ENCODE measurements at places on chromosomes 1 and 21. TPM values are rescaled to one million over a fixed set of nuclear protein-coding genes. Genes with fewer than 3 reads are reported as not detected.

The AKT3 gene
- total RNA-seq: 64.6 TPM

The TYW3 gene
- total RNA-seq: 18.4 TPM

The KRTAP19-3 gene
- total RNA-seq: not detected

The SPRR2F gene
- not detected for total RNA-seq

The CLIC6 gene
- total RNA-seq: 12.3 TPM

The ERG gene
- total RNA-seq: 36.7 TPM

DNA sequence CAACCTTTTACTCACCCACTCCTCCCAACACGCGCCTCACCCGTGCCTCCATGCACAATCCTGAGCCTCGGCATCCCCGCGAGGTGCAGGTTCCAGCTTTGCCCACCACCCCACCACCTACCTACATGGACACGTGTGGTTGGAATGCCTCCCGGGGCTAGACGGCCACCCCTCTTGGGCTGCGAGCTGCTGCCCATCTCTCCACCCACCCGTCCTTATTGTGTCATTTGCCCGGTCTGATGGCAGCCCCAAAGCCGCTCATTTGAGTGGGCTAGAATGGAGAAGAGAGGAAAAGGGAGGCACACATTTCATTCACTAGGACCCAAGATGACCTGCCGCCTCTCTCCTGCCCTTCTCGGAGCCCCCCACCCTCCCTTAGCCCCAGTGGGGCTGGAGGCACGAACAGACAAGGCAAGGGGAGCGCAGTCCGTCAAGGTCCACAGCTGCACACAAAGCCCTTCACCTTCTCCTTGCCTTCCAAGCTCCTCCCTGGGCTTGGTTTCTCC, 785 bp downstream of the ZNF697 start:
- DNase-seq: peak; percentile 67
- H3K4me3 ChIP-seq: peak overlapping the region; percentile 76
- H3K27me3 ChIP-seq: no peaks in the 10 kb centered on the region
- H3K4me1 ChIP-seq: peaks cover 15% of the 10 kb centered on the region

GRCh38 chr1:167676916-167677848, 44.6 kb upstream of the MPZL1 start:
- H3K4me1 ChIP-seq: peaks cover 11% of the 10 kb centered on the region
- no peak overlapping the region for H3K4me3 ChIP-seq
- H3K27ac ChIP-seq: no peak overlapping the region
- peaks cover 4% of the 10 kb centered on the region for H3K36me3 ChIP-seq
- H3K27me3 ChIP-seq: no peaks in the 10 kb centered on the region
- DNase-seq: no peak

GRCh38 chr1:170692866-170693575, 29.1 kb downstream of the PRRX1 start:
- no peaks in the 10 kb centered on the region for H3K36me3 ChIP-seq
- H3K27ac ChIP-seq: no peak overlapping the region
- H3K27me3 ChIP-seq: no peaks in the 10 kb centered on the region
- DNase-seq: no peak

DNA sequence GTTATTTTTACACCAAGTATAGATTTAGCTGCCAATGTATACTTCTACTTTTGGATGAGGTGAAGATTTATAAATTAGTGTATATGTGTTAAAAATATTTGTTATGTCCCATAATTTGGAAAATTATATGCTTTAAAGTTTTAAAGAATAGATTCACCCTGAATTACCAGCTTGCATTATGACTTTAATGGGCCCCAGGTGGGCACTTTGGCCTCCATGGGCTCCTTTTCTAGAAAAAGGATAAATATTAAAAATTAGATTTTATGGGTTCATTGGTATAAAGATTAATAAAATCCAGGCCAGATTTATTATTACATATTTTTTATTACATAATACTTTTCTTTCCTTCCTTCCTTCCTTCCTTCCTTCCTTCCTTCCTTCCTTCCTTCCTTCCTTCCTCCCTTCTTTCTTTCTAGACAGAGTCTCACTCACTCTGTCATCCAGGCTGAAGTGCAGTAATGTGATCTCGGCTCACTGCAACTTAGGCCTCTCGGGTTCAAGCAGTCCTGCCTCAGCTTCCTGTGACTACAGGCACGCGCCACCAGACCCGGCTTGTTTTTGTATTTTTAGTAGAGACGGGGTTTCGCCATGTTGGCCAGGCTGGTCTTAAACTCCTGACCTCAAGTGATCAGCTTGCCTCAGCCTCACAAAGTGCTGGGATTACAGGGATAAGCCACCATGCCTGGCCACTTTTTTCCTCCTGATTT, 21.9 kb downstream of the KMO start:
- no peak overlapping the region for H3K4me3 ChIP-seq
- H3K27me3 ChIP-seq: no peaks in the 10 kb centered on the region
- H3K27ac ChIP-seq: no peak overlapping the region
- no peak for DNase-seq
- no peaks in the 10 kb centered on the region for H3K36me3 ChIP-seq
- H3K4me1 ChIP-seq: no peaks in the 10 kb centered on the region

DNA sequence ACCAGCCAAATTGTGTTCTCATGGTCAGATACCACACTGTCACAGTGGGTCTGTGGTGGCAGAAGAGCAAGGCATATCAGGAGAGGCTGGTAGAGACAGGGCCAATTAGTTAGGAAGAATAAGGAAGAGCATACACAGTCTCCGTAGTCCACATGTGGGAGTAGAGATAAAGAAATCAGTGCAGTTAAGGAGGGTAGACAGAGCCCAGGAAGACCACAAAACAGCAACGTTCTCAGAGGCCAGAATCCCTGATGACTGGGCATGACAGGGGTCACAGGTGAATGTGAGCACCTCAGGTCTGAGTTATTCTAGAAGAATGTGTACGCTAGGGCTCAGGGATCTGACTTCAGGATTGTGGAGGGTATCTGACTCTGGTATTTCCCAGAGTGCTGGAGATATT, 31.7 kb downstream of the CD48 start:
- H3K27ac ChIP-seq: no peak overlapping the region
- peaks cover 15% of the 10 kb centered on the region for H3K4me1 ChIP-seq
- H3K27me3 ChIP-seq: no peaks in the 10 kb centered on the region

GRCh38 chr1:212488436-212489283, 55.9 kb downstream of the NENF start:
- H3K27ac ChIP-seq: peak overlapping the region; percentile 40
- H3K4me1 ChIP-seq: peaks cover 5% of the 10 kb centered on the region
- H3K27me3 ChIP-seq: no peaks in the 10 kb centered on the region
- DNase-seq: no peak
- H3K4me3 ChIP-seq: no peak overlapping the region

- H3K4me1 ChIP-seq: no peaks in the 10 kb centered on the region
- H3K27ac ChIP-seq: no peak overlapping the region
- no peak overlapping the region for H3K4me3 ChIP-seq
Measured at GRCh38 chr1:22285549-22286396, 142.9 kb upstream of the WNT4 start.

GRCh38 chr1:66316464-66317247, 217.3 kb upstream of the SGIP1 start:
- H3K36me3 ChIP-seq: no peaks in the 10 kb centered on the region
- H3K4me3 ChIP-seq: no peak overlapping the region
- no peak for DNase-seq
- no peaks in the 10 kb centered on the region for H3K27me3 ChIP-seq

DNA sequence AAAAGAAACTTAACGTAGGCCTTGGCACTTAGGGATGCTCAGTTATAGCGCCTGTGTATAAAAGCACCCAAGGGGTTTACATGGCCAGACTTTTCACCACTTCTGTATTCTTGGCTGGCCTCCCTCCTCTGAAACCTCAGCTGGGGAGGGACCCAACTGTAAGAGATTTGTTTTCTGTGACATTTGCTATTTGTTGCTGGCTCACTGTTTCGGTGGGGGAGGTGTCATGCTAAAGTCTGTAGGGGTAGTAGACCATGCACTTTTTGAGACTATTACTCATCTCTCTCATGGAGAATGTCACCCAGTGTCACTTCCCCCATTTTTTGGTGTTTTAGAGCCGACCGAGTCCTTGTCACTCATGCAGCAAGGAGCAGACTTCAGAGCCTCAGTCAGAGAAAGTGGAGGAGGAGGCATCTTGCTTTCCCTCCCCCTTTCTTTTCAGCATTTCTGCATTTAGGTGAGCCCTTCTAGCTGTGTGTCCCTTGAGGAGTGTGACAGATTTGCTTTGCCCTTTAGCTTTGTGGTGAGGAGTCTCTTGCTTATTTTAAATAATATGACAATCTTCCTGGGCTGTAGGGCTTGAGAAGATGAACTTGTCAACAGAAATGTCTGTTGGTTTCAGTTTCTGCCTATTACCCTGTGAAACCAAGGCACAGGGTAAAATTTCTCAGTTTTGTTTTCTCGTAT, 160.1 kb downstream of the FASLG start:
- no peak overlapping the region for H3K27ac ChIP-seq
- no peaks in the 10 kb centered on the region for H3K27me3 ChIP-seq
- H3K4me1 ChIP-seq: peaks cover 5% of the 10 kb centered on the region
- H3K36me3 ChIP-seq: no peaks in the 10 kb centered on the region

DNA sequence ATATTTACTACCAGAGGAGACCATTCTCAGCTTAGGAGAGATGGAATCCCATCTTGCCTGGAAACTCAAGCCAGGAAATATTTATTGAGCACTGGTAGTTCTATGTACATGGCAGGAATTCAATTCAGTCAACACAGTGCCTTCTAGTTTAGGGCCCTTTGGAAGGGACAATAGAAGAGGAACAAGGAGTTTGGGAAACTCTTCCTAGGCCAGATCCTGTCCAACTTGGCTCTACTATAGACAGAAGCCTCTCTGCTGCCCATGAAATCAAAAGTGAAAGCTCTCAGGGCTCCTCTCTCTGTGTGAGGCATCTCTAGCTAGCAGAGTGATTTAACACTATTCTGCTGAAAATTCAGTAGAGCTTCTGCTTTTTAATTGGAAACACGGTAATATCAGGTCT, 244.6 kb upstream of the MAP1LC3C start:
- DNase-seq: no peak
- no peaks in the 10 kb centered on the region for H3K27me3 ChIP-seq
- no peaks in the 10 kb centered on the region for H3K36me3 ChIP-seq

- H3K27ac ChIP-seq: no peak overlapping the region
- H3K4me3 ChIP-seq: no peak overlapping the region
- no peaks in the 10 kb centered on the region for H3K27me3 ChIP-seq
- no peaks in the 10 kb centered on the region for H3K4me1 ChIP-seq
- H3K36me3 ChIP-seq: no peaks in the 10 kb centered on the region
- DNase-seq: no peak
Measured at GRCh38 chr1:59089036-59089798, 207.7 kb upstream of the FGGY start.

GRCh38 chr1:95138223-95138622, 21.1 kb downstream of the TLCD4 start:
- H3K27me3 ChIP-seq: no peaks in the 10 kb centered on the region
- H3K36me3 ChIP-seq: no peaks in the 10 kb centered on the region
- no peak overlapping the region for H3K27ac ChIP-seq
- no peaks in the 10 kb centered on the region for H3K4me1 ChIP-seq
- H3K4me3 ChIP-seq: no peak overlapping the region

DNA sequence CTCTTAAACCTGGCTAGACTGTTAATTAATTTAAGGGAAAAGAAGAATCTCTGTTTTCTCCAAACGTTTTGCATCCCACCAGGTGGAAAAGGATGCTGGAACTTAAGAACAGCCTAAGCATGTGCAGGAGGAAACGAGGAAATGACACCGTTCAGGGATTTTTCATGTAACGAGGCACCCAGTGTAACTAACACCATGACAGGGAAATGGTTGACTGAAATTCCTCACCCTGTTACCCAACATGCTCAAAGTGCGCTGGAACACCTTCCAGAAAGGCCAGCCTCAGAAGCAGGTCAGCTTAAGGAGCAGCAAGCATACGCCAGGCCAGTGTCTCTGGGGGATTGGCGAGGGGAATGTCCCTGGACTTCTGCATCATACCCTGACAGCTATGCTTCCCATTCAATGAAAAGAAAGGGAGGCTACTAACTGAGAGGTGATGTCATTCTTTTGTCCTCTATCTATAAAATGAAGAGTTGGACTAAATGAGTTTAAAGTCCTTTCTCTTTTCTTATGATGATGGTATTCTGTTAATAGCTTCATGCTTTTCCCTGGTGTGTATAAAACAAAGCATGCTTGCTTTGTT, 21.6 kb downstream of the TNN start:
- H3K36me3 ChIP-seq: no peaks in the 10 kb centered on the region
- H3K4me3 ChIP-seq: no peak overlapping the region
- H3K4me1 ChIP-seq: no peaks in the 10 kb centered on the region
- no peak overlapping the region for H3K27ac ChIP-seq
- no peaks in the 10 kb centered on the region for H3K27me3 ChIP-seq

DNA sequence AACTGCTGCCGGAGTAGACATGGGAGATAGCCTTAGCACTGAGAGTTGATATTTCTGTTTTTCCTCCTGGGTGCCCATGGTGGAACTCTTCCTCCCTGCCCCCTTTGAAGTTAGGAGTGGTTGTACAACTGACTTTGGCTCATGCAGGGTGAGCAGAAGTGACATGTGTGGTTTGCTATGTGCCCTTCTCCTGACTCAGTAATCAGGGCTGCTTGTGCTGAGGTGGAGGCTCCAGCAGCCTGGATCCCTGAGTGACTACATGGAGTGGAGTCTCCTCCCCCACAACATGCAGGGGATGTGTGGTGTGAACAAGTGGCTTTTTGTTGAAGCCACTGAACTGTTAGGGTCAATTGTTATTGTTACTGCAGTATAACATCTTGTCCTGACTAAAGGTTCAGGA, 261.6 kb downstream of the CAMTA1 start:
- H3K27ac ChIP-seq: no peak overlapping the region
- no peaks in the 10 kb centered on the region for H3K36me3 ChIP-seq
- H3K4me1 ChIP-seq: no peaks in the 10 kb centered on the region
- H3K27me3 ChIP-seq: peaks cover 10% of the 10 kb centered on the region

DNA sequence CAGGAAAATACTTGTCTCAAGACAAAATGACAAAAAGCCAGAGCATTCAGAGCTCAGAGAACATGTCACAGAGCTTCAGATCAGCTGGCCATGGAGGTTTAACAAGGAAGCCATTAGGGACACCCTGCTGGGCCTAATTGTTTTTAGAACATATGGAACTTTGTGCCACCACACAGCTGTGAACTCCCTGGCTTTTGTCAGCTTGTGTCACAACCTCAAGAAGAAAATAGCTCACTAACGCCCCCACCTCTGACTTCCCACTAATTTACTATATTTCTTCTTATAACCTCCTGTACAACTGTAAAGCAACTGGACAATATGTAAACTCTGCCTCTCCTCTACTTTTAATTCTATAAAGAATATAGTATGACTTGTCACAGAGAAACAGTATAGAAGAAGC, 21.0 kb upstream of the TDRD10 start:
- H3K27me3 ChIP-seq: no peaks in the 10 kb centered on the region
- no peak for DNase-seq
- peaks cover 19% of the 10 kb centered on the region for H3K36me3 ChIP-seq
- peaks cover 49% of the 10 kb centered on the region for H3K4me1 ChIP-seq

GRCh38 chr1:185646202-185646683, 87.9 kb upstream of the HMCN1 start:
- no peaks in the 10 kb centered on the region for H3K36me3 ChIP-seq
- H3K27ac ChIP-seq: peak overlapping the region; percentile 2
- DNase-seq: no peak
- peaks cover 15% of the 10 kb centered on the region for H3K4me1 ChIP-seq
- no peaks in the 10 kb centered on the region for H3K27me3 ChIP-seq

- H3K27me3 ChIP-seq: no peaks in the 10 kb centered on the region
- H3K4me3 ChIP-seq: no peak overlapping the region
- H3K4me1 ChIP-seq: no peaks in the 10 kb centered on the region
- no peak for DNase-seq
Measured at GRCh38 chr1:211017075-211017718, 116.8 kb downstream of the KCNH1 start.
